ENCODE measurements at places on chromosomes 1 and 21. TPM values are rescaled to one million over a fixed set of nuclear protein-coding genes. Genes with fewer than 3 reads are reported as not detected.

DNA sequence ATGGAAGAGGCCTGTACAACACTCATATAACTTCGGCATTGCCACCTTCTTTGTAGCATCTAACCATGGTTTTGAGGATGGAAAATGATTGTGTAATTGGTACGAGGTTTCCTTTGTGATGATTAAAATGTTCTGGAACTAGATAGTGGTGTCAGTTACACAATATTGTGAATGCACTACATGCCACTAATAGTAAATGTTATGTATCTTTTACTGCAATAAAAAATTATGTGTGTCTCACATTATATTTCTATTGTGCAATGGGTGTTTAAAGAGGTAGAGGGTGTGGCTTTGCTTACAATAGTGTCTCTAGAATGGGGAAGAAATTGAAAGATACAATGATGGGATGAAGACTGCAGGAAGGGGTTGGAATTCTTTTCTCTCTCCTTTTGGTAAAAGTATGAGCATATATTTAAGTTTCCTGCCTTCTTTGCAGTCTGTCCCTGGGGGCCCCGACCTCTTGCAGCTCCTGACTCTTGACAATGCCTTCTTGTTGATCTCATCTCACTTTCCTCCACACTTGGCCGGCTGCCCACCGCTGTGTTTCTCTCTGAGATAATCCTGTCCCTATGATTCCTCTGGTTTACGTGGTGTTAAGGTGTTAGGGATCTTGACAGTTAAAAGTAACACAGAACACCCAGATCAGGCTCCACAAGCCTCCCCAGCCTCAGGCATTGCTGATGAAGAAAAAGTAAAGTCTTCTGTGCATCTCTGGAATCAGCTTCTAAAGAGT is 39.3 kb downstream of the MTARC1 start:
- DNase-seq: no peak

The HP1BP3 gene
- polyA plus RNA-seq: 218 TPM

The SLAMF1 gene
- 18.9 TPM for polyA plus RNA-seq

- no peak for DNase-seq
Measured at GRCh38 chr1:204258213-204259115, 44.7 kb upstream of the GOLT1A start.

- no peak for DNase-seq
Measured at GRCh38 chr1:193310564-193310963, 124.2 kb upstream of the B3GALT2 start.
